Activated T-helper 1 cell treated with anti-CD3 and anti-CD28 coated beads, Interleukin-12 subunit alpha, Interleukin-12 subunit beta, Interleukin-2, Interleukin-4 antibody, amounts not matched to agents 30 ng/mL and 10 ng/mL and 1 ng/mL, durations not matched to agents 14 hours and 24 hours and 36 hours (primary cell): ENCODE measurements at places on chromosomes 1 and 21. TPM values are rescaled to one million over a fixed set of nuclear protein-coding genes. Genes with fewer than 3 reads are reported as not detected.

The TGFB2 gene
- 0.07 TPM in 1 of 2 replicates, not detected in the other for total RNA-seq

The MX2 gene
- total RNA-seq: 8.2 and 9.4 TPM in 2 replicates

The TRIM46 gene
- 10.2 and 12.6 TPM in 2 replicates for total RNA-seq

The ADORA3 gene
- total RNA-seq: 0.10 and 0.20 TPM in 2 replicates

The SPOCD1 gene
- total RNA-seq: not detected in 2 replicates

- DNase-seq: no peak
These were observed 214.9 kb downstream of the TOMM20 start for GRCh38 chr1:234913771-234914170.

DNA sequence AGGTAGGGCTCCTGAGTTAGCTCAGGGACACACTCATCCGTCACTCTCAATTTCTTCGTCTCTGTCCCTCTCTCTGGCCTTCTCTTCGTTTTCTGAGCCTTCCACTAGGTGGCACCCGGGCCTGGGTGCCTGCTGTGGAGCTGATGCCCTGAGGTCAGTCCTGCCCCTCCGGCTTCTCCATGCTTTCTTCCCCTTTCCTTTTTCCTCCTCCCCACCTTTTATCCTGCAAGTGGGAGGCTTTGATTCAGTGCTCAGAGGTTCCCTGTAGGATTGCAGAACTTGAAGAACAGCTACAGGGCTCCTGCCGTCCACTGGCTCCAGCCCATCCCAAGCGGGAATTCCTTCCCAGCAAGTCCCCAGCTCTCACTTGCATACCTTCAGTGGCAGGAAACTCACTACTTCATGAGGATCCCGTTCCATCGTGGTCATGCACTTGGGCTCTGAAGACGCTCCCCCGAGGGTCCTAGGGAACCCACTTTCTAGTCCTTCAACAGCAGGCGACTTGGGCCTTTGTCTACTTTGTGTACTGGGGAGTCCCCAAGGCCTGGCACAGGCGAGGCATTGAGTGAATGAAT is 45.6 kb downstream of the SRRM1 start:
- DNase-seq: peak; percentile 35

DNA sequence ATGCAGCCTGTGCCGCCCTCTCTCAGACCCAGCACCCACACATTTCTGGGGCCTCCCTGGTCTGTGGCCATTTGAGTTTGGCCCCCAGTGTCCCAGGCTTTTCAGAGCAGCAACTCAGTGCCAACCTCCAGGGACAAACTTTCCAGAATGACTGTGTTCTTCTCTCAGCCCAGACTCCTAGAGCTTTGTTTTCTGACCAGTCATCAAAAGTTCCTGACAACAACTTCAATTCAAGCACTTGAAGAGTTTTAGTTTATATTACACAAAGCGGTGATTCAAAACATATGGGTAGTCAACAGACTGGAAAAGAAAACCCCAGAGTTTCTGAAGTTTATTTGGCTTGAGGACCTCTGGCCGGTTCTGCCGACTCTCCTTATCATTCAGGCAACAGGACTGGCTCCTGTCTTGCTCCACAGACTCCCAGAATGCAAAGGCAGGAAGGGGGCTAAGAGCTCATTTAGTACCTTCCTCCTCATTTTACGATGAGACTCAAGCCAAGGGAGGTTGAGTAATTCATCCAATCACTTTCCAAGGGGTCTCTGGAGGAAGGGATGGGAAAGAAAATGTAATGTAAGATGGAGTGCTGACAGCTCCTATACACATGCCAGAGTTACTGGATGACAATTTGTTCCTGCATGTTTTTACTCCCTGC is 27.0 kb upstream of the TIAM1 start:
- no peak for DNase-seq

GRCh38 chr1:18597160-18598042 is 33.2 kb upstream of the PAX7 start:
- DNase-seq: peak; percentile 17

DNA sequence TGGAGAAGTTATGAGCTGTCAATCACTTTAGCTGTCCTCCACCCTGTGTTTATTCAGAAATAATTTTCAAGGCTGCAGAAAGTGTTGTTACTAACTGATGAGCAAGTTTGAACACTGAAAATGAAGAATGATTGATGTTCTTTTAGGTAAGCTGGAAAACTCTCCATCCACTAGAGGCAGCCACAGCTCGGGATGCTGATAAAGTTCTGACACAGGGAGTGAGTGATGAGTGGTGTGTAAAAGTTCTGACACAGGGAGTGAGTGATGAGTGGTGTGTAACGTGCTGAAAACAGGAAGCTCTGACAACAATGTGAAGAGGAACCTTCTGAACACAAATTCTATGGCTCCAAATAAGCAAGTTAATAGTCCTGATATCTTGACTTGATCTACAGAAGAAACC is 197.5 kb upstream of the PTBP2 start:
- DNase-seq: no peak

DNA sequence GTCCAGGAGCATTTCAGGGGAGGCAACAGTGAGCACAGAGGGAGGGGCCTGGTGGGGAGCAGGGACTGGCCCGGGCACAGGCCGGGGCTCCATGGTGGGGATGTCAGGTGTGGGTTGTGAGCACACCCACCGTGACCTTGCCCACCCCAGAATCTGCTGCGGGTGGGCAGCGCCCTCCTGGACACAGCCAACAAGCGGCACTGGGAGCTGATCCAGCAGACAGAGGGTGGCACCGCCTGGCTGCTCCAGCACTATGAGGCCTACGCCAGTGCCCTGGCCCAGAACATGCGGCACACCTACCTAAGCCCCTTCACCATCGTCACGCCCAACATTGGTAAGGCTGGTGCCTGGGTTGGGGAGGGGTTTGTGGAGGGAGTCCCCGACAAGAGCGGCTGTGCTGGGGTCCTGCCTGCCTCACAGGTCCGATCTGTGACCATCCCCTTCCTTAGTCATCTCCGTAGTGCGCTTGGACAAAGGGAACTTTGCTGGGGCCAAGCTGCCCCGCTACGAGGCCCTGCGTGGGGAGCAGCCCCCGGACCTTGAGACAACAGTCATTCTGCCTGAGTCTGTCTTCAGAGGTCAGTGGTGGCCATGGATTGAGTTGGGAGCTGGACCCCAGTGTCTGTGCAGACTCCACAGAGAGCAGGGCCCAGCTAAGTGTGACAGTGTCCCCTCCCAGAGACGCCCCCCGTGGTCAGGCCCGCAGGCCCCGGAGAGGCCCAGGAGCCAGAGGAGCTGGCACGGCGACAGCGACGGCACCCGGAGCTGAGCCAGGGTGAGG is 14.3 kb downstream of the PSRC1 start:
- no peak for DNase-seq

- DNase-seq: no peak
These were observed 30.3 kb downstream of the NHLH2 start for GRCh38 chr1:115810609-115811008.

GRCh38 chr1:226711976-226712741 is 26.9 kb downstream of the ITPKB start:
- peak; percentile 61 for DNase-seq

DNA sequence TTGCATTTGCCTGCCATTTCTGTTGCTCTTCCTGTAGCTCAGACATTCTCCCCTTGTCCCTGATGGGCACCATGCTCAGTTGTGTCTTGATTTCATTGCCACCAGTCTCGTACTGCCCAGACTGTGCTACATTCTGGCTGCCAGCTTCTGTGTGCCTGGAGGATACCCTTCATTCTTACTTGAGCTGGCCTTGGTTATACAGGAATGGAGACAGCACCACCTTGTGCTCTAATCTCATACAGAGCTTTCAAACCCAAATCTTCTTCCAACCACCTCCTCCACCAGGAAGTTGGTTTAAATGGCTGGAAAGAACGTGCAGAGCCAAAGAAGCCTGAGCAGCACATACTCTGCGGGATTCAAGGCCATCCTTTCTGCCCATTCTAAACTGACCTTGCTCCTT is 165.3 kb downstream of the SLC35F3 start:
- no peak for DNase-seq

DNA sequence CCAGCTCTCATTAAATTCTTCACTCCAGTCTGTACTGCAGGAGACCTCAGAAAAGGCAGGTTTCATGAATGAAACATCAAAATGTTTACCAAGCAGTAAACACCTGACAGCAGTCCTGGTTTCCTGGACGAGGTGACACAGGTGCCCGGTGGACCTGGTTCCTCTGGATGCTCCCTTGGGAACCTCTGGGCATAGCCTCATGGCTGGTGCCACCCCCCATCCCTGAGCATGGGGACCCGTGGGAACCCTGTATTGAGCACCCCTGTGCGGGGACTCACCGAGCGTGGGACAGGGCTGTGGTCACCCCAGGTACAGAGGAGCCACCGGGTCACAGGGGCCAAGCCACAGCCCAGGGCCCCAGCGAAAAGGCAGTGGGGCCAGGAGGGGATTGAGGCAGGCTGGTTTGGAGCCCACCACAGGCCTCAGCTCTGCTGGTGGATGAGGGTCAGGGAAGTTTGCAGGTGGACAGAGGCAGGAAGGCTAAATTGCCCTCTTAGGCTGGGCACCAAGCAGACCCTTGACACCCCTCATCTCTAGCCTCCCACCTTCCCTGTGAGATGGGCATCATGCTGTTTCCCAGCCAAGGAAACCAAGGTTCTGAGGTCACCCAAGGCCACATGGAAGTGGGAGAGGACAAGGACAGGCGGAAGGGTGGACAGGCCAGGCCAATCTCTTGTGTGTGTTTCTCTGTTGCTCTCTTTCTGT is 158.4 kb downstream of the PTPRU start:
- no peak for DNase-seq

- DNase-seq: no peak
These were observed 38.4 kb downstream of the NRIP1 start for GRCh38 chr21:15026370-15026769.

- no peak for DNase-seq
These were observed 116.5 kb downstream of the TMEM53 start for GRCh38 chr1:44557778-44558177.

DNA sequence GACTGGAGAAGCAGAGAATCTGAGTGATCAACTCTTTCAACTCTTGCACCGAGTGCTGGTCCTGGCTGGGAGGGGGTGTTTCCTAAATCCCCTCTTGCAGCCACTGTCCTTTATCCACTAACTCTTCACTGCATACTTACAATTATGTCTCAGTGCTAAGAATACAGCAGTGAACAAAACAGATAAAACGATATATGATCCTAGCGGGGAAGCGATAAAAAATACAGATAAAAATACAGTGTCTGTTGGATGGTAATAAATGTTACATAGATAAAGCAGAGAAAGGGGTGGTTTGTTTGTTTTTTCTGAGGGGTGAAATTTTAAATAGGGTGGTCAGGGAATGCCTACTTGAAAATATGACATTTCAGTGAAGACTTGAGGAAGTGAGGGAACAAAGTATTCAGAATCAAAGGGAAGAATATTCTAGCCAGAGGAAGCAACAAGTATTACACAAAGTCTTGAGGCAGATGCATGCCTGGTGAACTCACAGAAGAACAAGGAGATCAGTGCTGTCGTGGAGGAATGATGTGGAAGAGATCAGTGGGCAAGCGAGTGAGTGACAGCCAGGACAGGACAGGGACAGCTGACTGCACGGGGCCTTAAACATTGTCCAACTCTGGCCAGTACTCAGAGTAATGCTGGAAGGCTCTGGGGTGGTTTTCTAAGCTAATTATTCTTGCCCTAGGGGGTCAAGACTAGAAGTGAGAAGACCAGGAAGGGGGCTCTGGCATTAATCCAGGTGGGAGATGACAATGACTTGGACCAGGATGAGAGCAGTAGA is 110.0 kb downstream of the APP start:
- no peak for DNase-seq

DNA sequence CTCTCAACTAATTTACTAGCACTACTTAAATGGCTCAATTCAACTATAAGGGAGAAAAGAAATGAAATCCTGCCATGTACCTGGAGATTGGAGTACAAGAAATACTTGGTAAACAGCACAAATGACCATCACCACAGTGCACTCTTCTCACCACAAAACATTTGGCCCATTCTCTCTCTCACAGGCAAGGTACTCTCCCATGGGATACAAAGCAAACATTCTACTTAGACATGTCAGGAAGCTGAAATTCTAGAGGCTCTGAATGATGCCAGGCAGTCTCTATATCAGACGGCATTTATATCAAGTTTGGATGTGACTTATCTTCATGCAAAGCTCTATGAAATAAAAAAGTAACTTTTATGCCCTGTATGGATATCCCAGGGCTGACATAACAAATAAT is 72.5 kb downstream of the DPT start:
- DNase-seq: no peak

DNA sequence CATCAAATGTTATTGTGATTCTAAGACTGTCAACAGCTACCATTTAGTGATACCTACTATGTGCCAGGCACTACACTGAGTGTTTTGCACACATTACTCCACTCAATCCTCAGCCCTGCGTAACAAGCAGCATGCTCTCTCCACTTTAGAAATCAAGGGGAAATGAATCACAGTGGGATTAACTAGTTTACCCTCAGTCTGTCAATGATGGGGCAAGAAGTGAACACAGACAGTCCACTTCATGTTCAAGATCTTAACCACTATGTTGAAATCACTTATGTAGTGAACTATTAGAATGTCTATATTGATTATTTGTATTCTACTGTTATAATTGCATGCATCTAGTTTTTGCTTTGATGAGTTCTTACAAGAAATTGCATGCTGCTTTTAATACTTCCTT is 165.3 kb downstream of the LTN1 start:
- no peak for DNase-seq

DNA sequence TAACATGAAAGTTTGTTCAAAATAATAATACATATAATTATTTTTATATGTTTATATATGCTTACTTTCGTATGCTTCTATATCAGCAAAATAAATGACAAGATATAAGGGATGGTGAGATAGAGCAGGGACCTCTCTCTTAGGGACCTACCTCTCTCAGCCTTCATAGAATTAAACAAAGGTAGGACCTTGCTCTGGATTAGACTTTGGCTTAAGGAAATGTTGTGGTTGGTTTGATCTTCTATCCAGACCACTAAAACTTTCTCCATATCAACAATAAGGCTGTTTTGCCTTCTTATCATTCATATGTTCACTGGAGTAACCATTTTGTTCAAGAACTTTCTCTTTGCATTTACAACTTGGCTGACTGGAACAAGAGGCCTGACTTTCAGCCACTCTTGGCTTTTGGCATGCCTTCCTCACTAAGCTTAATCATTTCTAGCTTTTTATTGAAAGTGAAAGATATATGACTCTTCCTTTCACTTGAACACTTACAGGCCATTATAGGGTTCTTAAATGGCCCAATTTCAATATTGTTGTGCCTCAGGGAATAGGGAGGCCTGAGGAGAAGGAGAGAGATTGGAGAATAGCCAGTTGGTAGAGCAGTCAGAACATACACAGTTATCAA is 14.4 kb downstream of the FRRS1 start:
- DNase-seq: no peak

DNA sequence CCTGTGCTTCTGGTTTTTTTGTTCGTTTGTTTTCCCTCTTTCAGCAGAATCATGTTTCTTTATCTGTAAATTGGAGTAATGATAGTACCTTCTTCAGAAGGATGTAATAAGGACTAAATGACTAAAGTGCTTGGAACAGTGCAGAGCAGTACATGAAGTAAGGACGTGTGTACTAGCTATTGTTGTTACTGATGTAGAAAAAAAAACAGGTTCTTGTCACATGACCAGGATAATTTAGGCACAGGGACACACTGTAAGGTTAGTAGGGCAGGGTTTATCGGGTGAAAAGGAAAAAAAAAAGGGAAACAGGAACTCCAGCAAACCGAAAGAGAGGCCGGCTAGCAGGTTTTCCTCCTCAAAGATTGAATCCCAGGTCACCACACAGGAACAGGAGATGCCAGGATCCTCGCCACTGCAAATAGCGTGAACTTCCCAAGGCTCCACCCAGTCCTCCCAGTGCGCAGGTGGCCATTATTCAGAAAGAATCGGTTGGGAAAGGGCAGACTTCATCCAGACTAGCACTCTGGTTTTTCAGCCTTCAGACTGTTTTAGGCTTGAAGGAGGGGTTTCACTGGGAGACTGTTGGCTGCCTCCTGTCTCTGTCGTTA is 63.8 kb upstream of the PRRC2C start:
- no peak for DNase-seq

GRCh38 chr1:25924454-25924853 is 18.2 kb upstream of the STMN1 start:
- DNase-seq: no peak
